ENCODE measurements at places on chromosomes 12 and 14.

DNA sequence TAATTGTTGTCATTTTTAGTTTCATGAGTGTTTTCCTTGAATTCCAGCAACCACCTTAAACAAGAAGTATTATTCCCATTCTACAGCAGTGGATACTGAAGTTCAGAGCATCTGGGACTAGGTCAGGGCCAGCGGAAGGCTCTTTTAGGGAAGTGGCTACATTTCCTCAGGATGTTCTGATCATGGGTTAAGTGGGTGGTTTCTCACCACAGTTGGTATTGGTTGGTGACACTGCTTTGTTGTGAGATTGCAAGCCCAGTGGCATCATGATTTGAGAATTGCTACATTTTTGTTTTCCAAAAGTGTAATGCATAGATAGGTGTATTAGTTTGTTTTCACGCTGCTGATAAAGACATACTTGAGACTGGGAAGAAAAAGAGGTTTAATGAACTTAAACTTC, 47.1 kb downstream of the SYNE2 start:
- no peak for DNase-seq

DNA sequence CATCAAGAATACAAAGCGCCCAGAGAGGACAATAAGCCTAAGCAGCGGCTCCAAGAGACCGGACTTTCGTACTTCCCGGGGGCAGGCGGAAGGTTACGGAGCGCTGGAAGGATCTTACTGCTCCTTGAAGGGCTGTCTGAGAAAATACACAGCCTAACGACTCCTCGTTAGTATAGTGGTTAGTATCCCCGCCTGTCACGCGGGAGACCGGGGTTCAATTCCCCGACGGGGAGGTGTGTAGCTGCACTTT, 12.1 kb upstream of the TMPO start:
- peak; percentile 99 for DNase-seq

DNA sequence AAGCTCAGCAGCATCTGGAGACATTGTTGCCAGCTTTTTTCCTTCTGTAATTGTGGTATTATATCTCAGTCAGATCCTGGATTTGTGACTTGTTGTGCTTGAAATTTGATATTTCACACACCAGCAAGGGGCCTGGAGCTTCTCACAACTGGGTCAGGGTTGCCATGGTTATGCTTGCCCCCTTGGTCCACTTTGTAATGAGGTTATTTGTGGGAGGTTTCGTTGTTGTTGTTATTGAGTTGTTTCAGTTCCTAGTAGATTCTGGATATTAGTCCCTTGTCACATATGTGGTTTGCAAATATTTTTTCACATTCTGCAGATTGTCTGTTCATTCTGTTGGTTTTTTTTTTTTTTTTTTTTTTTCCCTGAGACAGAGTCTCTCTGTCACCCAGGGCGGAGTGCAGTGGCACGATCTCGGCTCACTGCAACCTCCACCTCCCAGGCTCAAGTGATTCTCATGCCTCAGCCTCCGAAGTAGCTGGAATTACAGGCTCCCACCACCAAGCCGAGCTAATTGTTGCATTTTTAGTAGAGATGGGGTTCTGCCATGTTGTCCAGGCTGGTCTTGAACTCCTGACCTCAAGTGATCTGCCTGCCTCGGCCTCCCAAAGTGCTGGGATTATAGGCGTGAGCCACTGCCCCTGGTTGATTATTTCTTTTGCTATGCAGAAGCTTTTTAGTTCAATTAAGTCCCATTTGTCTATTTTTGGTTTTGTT, 80.6 kb upstream of the ETV6 start:
- DNase-seq, result no peak

GRCh38 chr12:4771960-4772566, 51.9 kb downstream of the GALNT8 start:
- no peak for DNase-seq

DNA sequence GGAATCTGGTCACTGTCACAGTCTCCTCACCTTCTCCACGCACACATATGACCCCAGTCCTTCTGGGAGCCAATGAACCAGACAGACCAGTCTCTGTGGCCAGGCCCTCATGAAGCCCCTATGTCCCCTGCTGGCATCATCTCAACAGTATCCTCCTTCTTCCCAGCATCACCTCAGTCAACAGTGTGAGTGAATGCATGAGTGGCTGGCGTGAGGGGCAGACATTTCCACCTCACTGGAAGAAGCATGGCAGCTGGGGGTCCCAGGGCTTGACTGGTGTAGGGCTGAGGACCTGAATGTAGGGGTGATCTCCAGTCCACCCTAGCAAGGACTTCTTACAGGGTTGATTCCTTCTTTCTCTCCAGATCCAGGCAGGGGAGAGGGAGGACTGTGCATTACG, 1.8 kb downstream of the MAP3K12 start:
- DNase-seq, result no peak

DNA sequence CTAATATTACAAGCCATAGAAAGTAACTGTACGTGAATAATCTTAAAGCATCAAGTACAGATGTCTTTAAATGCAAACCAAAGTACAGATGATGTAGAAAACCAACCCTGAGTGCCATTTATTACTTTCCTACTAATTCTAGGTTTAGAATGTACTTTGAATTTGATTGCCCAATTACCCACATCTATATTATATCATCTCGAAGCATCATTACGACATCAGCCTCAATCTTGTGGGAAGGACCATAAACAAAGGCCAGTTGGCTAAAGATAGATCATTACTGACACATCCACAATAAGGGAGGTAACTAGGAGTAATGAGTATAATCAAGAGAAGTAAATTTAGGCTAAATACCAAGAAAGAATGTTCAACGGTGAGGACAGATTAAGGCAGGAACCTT, 478.9 kb downstream of the BCAT1 start:
- DNase-seq, result no peak

DNA sequence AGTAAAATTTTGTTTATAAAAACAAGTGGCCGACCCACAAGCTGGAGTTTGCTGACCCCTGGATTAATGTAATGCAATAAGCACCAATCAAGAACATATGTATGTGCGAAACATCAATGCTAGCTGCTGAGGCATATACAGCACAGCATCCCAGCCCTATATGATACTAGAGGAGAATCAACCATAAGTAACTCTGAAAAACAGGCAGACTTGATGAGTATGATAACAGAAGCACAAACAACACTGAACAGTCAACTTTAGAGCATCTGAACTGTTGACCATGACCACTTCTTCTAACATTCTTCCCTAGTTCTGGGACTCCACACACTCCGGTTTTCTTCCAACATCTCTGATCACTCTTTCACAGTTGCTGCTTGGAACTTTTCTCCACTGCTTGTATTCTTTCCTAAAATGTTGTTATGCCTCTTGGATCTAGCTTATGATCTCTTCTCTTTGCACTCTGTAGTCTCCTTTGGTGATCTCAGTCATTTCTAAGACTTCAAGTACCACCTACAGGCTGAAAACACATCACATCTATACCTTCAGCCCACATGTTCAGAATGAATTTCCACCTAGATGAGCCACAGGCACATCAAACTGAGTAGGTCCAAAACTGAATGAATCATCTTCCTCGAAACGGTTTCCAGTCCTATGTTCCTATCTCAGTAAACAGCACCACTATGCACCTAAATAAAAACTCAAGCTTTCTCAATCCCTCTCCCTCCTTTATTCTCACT, 57.2 kb downstream of the STXBP6 start:
- DNase-seq, result no peak

- DNase-seq, result no peak
Measured at GRCh38 chr12:66132408-66132807, 1.9 kb upstream of the LLPH start.

DNA sequence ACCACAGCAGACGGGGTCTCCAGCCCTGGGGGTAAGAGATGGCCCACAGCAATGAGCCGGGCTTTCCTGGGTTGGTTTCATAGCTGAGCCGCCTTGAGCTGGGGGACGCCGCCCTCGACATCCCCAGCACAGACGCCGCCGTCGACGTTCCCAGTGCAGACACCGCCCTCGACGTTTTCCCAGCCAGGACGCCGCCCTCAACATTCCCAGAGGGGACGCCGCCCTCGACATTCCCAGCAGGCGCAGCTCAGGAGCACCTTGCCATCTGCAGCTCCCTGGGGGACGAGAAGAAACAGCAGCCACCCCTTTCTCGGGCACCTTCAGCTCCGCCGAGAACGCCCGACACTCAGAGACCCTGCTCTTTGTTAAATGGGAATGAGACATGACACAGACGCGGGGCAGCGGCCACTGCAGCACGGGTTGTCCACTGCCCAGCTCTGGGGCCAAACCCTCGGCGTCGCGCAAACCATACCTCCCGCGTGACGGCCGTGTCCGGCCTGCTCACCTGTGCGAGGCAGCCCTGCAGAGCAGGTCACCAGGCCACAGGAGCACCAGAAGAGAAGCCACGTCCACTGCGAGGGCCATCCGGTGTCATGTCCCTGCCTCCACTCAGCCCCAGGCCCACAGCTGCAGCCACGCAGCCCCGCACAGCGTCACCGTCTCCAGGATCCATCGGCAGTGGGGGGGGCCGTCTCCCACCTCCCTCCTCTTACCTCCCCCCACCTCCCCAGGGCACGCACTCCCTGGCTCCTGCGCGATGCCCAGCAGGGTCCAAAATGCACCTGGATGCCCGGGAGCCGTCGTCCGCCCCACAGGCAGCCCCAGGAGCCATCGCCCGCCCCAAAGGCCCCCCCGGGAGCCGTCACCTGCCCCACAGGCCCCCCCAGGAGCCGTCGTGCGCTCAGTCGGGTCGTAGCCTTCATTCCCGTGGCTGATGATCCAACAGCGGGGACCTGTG, 77.4 kb upstream of the GALNT9 start:
- no peak for DNase-seq
